ENCODE measurements at places on chromosomes 16 and 17. TPM values are rescaled to one million over a fixed set of nuclear protein-coding genes. Genes with fewer than 3 reads are reported as not detected.

DNA sequence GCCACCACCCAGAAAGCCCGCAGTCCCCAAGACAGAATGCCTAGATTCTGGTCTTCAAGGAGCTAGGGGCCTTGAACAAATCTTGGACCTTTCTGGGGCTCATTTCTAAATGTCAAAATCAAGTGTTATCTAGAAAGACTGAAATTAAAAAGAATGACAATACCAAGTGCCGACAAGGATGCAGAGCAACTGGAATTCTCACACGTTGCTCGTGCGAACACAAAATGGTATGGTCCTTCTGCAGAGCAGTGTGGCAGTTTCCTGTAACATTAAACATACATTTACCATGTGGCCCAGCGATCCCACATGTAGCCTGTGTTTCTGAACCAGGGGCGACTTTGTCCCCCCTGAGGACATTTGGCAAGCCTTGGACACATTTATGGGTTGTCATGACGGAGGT is 137.9 kb downstream of the GAS7 start:
- no peak for DNase-seq

- no peak for DNase-seq
These were observed 407 bp downstream of the MCRIP1 start for GRCh38 chr17:81832608-81833159.

GRCh38 chr17:47338026-47338425 is 14.3 kb downstream of the EFCAB13 start:
- no peak for DNase-seq

GRCh38 chr17:76404256-76404655 is 19.8 kb downstream of the SPHK1 start:
- no peak for DNase-seq

GRCh38 chr17:71117466-71117865 is 948.1 kb downstream of the KCNJ2 start:
- DNase-seq: no peak

- DNase-seq: peak; percentile 80
These were observed 67.0 kb downstream of the PITPNC1 start for GRCh38 chr17:67443931-67444595.

- DNase-seq: no peak
These were observed 615.1 kb downstream of the CDH8 start for GRCh38 chr16:61421111-61421510.

DNA sequence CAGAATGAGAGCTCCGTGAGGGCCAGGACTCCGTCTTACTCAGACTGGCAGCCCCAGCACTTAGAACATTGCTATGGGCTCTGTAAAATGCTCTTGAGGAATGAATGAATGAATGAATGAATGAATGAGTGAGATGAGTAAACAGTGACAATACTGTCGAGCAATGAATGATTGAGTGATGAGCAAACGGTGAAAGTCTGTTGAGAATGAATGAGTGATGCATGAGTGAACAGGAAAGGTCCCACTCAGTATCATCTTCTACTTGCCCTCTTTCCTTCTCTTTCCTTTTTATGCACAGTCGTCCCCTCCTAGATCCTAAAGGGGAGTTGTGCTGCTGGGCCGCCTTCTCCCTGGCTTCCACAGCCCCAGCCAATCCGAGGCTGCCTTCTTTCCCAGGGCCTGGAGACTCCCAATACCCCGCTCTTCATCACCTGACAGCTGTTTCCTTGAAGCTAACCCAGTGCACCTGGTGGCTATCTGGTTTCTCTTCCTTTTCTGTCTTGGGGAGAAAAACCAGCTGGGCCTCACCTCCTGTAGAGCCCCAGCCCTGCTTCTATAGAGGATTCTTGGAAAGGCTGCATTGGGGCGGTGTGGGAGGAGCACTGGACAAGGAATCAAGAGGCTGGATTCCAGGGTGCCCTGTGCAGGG is 32.7 kb upstream of the CACNG1 start:
- no peak for DNase-seq

The IL34 gene
- total RNA-seq: 3.6 TPM

The RGS11 gene
- 6.4 TPM for total RNA-seq

The PLXDC1 gene
- 10.3 TPM for total RNA-seq

All from sigmoid colon (tissue), 7 donors.